Right hindlimb (tissue), 1 donor: ENCODE measurements at places on chromosomes 7 and 10.

DNA sequence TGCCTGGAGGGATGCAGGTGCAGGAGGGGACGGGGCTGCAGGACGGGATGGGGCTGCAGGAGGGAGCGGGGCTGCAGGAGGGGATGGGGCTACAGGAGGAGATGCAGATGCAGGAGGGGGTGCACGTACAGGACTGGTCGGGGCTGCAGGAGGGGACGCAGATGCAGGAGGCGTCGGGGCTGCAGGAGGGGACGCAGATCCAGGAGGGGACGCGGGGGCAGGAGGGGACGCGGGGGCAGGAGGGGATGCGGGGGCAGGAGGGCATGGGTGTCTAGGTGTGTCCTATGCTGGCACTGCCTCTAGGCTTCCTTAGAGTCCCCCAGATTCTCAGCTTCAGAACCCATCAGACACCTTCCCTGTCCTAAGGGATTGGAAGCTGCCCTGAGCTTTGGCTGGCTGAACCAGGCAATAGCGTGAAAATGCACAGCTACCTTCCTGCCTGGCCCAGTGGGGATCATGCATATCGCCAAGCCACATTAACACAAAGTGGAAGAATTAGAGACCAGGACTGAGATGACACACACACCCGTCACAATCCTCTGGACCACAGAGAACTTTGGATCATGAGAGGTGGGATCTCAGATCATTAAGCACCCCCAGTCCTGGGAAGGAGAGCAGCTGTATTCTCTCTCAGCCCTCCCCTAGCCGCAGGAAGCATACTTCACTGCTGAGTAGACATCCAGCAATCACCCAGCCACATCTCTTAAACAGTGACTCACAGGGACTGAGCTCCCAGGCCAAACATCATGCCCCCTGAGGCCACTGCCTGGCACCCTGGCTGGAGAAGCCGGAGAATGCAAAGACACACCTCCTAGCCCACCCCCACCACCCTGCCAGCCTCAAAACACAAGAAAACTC lies 67.3 kb downstream of the VWA2 start:
- DNase-seq: no peak

DNA sequence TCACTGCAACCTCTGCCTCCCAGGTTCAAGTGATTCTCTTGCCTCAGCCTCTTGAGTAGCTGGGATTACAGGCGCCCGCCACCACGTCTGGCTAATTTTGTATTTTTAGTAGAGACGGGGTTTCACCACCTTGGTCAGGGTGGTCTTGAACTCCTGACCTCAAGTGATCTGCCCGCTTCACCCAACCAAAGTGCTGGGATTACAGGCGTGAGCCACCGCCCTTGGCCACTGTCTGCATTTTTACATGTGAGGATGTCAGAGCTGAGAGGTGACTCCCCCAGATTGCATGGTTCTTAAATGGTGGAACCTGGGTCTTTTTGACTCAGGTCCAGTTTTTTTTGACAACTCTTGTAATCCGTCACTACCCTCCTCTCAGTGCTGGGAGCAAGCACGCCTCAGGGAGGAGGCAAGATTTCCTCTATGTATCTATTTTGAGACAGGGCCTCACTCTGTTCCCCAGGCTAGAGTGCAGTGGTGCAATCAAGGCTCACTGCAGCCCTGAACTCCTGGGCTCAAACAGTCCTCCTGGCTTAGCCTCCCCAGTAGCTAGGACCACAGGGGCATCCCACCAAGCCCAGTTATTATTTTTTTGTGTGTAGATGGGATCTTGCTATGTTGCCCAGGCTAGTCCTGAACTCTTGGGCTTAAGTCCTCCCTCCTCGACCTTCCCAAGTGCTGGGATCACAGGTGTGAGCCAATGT lies 1.2 kb upstream of the SRRT start:
- no peak for DNase-seq

GRCh38 chr7:11473807-11474424 lies 358.1 kb downstream of the THSD7A start:
- DNase-seq: no peak

- DNase-seq: no peak
Measured at GRCh38 chr7:99422186-99422585, 13.4 kb downstream of the BUD31 start.

DNA sequence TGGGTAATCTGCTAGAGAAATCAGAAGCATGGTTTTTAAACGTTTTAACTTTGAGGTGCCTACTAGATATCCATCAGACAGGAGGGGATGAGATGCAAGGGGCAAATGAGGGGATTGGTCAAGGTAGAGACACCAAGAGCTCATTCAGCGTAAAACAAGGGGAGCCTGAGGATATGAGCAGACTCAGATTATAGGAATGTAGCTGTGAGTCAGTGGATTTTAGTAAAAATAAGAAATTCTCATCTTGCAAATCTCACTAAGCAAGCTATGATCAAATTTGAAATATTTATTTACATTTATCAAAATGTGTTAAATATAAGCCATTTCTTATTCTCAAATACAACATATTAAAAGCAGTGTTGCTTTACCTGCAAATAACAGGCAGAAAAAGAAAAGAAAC lies 21.4 kb upstream of the TFEC start:
- DNase-seq: no peak

GRCh38 chr7:24827027-24827426 lies 69.8 kb upstream of the GSDME start:
- DNase-seq: no peak

DNA sequence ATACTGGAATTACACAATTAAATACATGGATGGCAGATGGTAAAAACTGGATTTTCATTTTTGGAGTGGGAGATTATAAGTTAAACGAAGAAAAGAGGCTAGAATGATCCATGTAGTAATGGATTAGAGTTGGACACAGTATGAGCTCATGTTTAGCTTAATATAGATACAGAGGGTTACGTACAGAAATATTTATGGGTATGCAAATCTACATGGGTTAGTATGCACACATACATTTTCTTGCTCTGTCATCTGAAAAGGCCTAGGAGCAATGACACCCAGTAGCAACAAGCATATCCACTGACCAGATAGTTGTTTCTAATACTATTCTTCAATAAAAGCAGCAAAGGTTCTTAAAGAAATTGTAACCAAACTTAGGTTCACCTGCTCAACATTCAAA lies 366.4 kb downstream of the SEMA3D start:
- DNase-seq: no peak

GRCh38 chr10:116469437-116469836 lies 41.8 kb downstream of the PNLIPRP3 start:
- no peak for DNase-seq

DNA sequence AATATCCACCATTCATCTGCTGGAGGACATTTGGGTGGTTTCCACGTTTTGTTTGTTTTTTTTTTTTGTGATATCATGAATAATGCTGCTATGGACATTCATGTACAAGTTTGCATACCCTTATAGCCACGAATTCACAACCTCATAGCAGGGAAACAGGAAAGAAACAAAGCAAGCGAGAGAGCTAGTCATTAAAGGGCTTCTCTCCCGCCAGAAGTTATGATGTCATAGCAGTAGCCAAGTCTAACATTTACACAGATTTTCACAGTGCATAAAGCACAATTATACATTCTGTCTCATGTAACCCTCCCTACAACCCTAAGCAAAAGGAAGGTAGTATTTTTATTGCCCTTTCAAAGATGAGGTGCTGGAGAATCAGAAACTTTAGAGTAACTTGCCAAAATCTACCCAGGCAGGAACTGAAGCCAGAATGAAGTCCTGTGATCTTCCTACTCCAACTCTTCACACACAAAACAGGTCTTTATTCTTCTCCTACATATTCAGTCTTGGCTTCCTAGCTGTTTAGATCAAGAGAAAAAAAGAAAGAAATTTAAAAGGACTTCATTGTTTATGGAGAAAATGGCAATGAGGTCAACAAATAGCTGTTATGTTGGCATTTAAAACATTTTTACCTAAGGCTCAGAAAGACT lies 33.9 kb upstream of the GPAM start:
- no peak for DNase-seq

DNA sequence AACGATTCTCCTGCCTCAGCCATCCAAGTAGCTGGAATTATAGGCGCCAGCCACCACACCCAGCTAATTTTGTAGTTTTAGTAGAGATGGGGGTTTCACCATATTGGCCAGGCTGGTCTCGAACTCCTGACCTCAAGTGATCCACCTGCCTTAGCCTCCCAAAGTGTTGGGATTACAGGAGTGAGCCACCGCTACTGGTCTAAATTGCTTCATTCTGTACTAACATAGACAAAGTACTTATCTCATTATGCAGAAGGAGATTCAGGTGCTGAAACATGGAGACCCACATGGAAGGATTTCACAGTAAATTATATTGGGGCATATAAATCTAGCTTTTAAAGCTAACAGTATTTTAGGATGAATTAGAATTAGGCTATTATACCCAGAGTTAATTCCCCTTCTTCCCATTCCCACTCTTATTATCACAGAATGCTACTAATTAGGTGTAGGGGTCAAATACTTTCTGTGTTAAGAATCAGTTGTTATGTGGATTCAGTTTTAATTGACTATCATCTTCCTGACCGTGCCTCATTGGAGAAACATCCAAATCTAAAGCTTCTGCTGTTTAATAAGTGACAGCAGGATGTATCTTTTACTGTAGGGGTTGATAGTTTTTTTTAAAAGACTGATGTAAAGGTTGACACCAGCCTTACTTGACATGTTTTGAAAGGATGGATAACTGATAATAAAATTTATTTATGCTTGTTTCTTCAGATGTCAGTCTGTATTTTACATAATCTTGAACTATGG lies 27.2 kb downstream of the ADK start:
- DNase-seq: no peak

DNA sequence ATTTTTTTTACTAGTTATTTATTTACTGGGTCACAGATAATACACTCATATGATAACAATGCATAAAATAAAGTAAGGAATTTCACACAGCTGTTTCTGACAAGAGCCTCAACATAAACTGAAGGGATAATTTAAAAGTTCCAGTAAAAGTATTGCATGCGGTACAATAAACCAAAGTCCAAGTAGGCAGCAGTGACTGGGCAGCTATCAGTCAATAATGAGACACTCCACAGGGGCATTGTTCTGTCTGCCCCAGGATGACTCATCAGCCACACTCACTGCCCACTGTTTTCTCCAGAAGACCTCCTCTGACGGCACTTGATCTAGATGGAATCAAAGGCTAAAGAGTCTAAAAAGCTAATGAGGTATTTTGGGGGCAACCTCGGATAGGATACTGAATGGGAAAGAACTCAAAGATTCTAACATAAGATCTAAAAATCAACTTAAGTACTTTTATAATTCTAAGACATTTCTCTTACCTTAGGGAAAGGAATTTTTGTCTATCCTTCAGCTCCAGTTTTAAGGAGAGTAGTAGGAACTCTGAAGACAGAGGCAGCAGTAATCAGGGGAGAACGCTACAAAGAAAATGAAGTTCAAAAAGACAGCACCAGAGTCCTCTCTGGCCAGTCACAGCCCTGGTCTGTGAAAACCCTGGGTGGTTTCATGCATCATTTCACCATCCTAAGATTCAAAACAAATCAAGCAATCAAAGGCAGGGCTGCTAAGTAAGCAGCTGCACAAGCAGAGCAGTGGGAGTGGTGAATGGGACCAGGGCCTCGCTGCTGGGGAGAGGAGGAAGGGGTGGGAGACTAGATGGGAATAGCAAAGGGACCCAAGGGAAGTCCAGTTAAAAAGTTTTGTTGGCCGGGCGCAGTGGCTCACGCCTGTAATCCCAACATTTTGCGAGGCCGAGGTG lies 175.1 kb downstream of the AVL9 start:
- DNase-seq: no peak

DNA sequence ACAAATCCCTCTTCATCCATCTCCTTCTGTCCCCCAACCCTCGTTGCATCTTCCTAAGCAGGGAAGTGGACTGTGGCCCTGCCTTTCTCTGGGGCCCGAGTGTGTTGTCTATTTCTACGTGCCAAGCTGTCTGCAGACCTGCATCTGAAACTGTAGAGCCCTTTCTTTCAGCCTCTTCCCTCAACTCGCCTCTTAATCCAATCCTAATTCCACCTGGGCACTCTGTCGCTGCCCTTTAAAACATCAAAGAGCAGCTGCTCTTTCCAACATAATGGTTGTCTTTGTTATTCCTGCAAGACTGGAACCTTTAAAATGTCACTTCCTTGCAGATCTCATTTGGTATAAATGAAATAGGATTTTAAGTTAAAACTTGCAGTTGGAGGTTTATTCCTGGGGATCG lies 21.5 kb upstream of the ADAM12 start:
- no peak for DNase-seq

- DNase-seq: no peak
Measured at GRCh38 chr7:130593033-130593432, 75.5 kb downstream of the COPG2 start.

- DNase-seq: no peak
Measured at GRCh38 chr10:46236941-46237681, 49.7 kb upstream of the ANTXRL start.

DNA sequence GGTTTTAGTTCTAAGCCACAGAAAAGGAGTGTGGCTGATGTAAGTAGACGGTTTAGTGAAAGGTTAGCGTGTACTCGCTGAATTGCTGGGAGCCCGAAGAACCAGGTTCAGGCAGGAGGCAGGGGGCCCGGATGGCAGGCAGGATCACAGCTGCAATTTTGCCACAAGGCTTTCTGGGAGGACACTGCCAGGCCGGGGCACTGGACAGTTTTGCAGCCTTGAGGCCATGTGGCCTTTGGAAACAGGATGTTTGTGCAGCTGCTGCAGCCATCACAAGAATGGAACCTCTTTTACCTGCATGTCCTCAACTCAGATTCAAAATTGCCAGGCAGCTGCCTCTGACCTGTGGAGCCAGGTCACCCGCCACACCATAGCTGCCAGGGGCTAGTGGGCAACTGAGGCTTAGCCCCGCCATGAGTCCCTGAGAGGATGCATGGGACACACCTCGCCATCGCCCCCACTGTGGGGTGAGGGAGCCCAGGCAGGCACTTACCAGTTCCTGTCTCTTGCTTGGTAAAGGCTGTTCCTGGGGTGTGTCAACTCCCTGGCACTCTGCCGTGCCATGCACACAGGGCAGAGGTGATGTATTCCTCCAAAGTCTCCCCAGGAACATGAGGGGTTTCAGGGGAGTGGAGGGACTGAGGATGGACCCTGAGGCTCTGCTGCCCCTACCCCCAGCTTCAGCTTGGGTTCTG lies 188.6 kb downstream of the RPS24 start:
- no peak for DNase-seq

DNA sequence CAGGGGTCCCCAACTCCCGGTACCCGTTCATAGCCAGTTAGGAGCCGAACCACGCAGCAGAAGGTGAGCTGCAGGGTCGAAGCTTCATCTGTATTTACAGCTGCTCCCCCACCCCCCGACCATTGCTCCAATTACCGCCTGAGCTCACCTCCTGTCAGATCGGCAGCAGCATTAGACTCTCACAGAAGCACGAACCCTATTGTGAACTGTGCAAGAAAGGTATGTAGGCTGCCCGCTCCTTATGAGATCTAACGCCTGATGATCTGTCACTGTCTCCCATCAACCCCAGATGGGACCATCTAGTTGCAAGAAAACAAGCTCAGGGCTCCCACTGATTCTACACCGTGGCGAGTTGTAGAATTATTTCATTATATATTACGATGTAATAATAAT lies 14.6 kb upstream of the AZGP1 start:
- DNase-seq: no peak

- DNase-seq: no peak
Measured at GRCh38 chr7:133676805-133677370, 424.0 kb downstream of the EXOC4 start.

- no peak for DNase-seq
Measured at GRCh38 chr7:70178787-70179186, 580.5 kb downstream of the AUTS2 start.
